ENCODE measurements at places on chromosomes 11 and 22. TPM values are rescaled to one million over a fixed set of nuclear protein-coding genes. Genes with fewer than 3 reads are reported as not detected.

OR8A1 gene
- total RNA-seq, result not detected

APOBEC3F gene
- total RNA-seq, result 5.9 TPM

ANKRD42 gene
- total RNA-seq, result 7.8 TPM

TRIM49C gene
- total RNA-seq, result not detected

ABCC8 gene
- 6.1 TPM for total RNA-seq

IL10RA gene
- total RNA-seq, result 0.48 TPM

FBLN1 gene
- 152 TPM for total RNA-seq

SCGB1D2 gene
- total RNA-seq, result not detected

CBLIF gene
- total RNA-seq, result not detected

TRIM48 gene
- total RNA-seq, result not detected

DNA sequence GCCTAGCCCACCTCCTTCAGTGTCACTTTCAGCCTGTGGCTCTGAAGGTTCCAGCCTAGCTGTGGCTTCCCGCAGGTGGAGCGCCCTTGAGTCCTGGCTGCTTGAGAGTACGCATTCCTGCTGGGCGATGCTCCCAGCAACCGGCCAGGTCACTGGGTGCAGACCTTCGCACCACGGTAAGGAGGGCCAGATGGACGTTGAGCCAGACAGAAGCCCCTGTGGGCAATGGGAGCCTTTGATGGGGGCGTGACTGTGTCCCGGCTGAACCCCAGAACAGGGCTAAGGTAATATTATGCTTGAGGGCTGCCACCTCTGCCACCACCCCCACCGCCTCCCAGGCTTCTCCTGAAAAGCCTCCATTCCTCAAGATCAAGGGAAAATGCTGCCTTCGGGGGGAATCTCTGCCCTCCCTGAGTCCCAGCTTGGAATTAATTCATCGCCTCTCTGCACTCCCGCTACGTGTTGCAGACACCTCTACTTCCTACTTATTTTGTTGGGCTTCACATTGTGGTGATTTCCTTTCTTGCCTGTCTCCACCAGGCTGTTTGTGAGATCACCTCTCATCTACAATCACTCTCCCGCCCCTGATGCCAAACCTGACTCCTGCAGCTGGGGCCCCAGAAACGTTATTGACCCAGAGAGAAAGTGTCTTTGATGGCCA is 144.9 kb upstream of the NECTIN1 start:
- H3K27ac ChIP-seq, result no peak overlapping the region
- no peaks in the 10 kb centered on the region for H3K36me3 ChIP-seq
- peaks cover 6% of the 10 kb centered on the region for H3K27me3 ChIP-seq
- no peak for DNase-seq

DNA sequence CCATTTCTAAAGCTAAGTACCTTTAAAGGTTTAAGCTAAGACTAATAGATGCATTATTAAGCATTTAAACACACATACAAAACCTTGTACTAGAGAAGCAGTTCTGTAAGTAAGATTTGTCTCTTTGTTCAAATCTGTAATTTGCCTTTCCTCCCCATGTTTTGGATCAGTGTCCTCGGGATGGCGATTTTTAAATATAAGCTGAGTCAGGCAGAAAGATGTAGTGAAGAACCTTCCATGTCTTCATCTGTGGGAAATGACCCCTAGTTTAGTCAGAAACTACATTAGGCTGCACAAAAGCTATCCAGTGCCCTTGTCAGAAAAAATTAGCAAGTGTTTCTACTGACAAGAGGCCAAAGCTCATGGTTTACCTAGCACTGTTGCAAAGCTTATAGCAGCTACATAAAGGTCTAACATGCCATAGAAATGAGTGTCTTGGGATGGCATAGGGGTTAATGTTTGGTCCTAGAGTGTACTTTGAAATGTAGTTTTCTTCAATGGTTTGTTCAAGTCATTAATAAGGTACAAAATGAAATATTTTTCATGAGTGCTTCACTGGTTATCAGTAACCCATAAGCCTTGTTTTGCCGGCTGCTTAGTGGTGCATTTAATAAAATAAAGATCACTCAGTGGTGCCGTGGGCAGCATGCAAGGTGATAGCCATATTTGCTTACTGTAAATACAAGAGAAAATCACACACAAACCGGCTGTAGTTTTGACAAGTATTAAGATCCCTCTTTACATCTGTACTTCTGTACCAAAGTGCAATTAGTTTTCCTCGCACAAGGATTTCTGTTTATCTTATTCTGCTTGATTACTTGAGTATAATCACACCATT is 139.8 kb downstream of the ELP4 start:
- no peak overlapping the region for H3K4me3 ChIP-seq
- H3K27ac ChIP-seq, result no peak overlapping the region
- H3K36me3 ChIP-seq, result no peaks in the 10 kb centered on the region
- peaks cover 7% of the 10 kb centered on the region for H3K4me1 ChIP-seq
- no peaks in the 10 kb centered on the region for H3K27me3 ChIP-seq

GRCh38 chr11:103494491-103494890 is 385.3 kb downstream of the DYNC2H1 start:
- H3K36me3 ChIP-seq, result no peaks in the 10 kb centered on the region
- no peak overlapping the region for H3K27ac ChIP-seq
- H3K4me3 ChIP-seq, result no peak overlapping the region
- no peaks in the 10 kb centered on the region for H3K27me3 ChIP-seq
- no peaks in the 10 kb centered on the region for H3K4me1 ChIP-seq

GRCh38 chr22:30273711-30274436 is 7.2 kb upstream of the OSM start:
- H3K27me3 ChIP-seq, result no peaks in the 10 kb centered on the region
- no peak overlapping the region for H3K27ac ChIP-seq
- no peak for DNase-seq
- peaks cover 16% of the 10 kb centered on the region for H3K4me1 ChIP-seq
- H3K4me3 ChIP-seq, result no peak overlapping the region

DNA sequence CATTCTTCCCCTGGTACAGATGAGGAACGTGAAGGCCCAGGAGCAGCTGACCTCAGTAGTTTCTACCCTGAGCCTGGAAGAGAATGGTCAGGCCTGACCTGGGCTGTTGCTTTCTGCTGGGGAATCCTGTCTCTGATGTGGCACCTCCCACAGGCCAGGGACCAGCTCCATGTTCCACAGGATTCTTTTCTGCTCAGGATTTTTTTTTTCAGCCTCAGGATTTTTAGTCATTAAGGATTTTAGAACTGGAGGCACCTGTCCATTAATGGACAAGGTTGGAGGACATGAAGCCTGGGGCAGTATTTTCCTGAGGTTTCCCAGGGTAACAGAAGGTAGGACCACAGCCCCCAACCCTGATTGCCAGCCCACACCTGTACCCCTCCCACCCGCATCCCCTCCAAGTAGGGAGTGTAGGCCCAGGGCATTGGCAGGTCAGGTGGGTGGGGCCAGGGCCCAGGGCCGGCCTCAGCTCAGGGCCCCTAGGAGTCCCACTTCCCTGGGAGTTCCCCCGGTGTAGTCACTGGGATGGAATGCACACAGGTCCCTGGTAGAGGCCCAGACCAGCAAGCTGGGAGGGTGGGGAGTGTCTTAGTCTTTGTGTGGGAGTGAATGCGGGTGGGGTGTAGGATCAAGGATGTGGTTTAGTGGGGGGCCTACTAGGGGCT is 16.1 kb downstream of the BIK start:
- H3K4me1 ChIP-seq, result no peaks in the 10 kb centered on the region
- no peaks in the 10 kb centered on the region for H3K27me3 ChIP-seq
- DNase-seq, result no peak
- H3K27ac ChIP-seq, result peak overlapping the region; percentile 27
- no peak overlapping the region for H3K4me3 ChIP-seq

DNA sequence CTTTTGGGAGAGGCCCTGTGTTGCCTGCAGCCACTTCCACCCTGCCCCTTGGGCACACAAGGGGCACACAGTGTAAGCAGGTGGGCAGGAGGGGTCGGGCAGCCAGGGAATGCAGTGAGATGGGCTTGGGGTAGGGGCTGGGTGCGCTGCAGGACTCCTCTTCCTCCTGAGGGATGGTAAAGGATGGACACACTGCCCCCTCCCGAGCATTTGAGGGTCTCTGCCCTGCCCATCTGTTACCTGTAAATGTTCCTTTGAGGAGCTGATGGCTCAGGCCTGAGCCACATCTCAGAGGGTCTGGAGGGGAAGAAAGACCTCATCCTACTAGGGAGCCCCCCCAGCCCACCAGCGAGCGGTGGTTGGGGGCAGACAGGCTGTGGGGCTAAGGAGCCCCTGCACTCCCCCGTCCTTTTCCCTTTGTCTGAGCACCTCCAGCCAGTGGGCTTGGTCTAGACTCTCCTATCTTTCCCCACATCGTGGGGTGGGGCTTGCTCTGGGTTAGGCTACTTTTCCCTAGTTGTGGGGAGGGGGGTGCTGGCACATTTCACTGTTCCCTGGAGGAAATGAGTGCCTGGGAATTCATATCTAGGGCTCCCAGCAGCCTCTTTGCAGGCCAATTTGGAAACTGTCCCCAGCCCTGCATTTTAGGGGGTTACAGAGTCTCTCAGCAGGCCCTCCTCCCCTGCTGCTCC is 1.7 kb upstream of the TSSC4 start:
- no peak overlapping the region for H3K27ac ChIP-seq
- H3K4me1 ChIP-seq, result peaks cover 11% of the 10 kb centered on the region

DNA sequence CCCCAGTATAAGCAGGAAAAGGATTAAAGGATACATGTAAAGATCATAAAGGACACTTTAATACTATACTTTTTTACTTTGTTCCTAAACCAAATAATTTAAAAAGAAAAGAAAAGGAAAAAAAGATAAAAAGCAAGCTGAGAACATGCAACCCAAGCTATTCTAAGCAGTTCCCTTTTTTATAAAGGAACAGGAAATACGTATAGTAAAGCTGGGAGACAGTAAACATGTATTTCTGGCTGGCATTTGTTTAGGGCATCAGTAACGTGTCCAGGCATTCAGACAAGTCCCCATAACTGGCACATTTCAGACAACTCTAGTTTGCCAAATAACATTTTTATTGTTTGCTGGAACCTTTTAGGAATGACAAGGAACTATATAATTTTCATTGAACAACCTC is 24.9 kb downstream of the BCO2 start:
- no peak overlapping the region for H3K27ac ChIP-seq
- peaks cover 19% of the 10 kb centered on the region for H3K27me3 ChIP-seq
- no peaks in the 10 kb centered on the region for H3K4me1 ChIP-seq
- H3K36me3 ChIP-seq, result no peaks in the 10 kb centered on the region
- no peak for DNase-seq

DNA sequence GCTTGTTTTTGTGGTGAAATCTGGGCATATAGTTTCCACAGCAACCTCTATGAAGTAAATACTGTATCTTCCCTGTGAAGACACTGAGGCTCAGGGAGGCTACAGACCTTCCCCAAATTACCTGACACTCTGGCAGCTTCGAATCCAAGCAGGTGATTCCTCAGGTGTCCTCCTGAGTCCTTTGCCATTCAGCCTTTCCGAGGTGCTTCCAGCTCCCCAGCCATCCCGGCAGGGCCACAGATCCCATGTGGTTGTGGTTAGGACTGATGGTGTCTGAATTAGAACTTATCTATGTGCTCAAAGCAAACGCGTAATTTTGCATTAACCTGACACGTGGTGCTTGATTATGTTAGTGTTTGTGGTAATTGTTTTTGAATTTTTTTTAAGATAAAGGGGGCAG is 785.6 kb downstream of the BRD1 start:
- no peak for DNase-seq
- no peaks in the 10 kb centered on the region for H3K27me3 ChIP-seq
- no peak overlapping the region for H3K4me3 ChIP-seq
- H3K27ac ChIP-seq, result no peak overlapping the region
- H3K4me1 ChIP-seq, result peaks cover 9% of the 10 kb centered on the region

DNA sequence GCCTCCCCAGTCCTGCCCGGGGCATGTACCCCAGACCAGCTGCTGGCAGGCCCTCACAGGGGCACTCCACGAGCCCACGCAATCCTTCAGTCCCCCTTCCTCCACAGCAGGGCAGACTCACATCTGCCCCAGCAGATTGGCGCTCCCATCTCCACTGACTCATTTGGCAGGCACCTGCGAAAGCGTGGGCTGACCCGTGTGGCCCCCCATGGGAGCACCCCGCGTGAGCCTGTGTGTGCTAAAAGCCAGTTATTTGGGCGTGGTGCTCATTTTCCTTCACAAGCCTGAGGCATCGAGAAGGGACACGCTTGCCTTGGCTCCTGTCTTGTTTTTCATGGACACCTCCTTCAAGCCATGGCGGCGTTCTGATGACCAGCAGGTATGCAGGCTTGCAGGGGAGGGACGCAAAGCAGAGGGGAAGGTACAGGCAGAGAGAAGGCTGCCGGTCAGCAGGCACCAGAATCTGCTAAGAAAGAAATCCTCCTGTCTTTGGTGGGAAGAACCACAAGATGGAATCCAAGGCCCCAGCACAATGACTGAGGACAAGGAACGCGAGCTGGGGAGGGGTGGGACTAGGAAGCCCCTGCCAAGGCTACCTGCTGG is 8.6 kb downstream of the NECTIN1 start:
- no peak overlapping the region for H3K27ac ChIP-seq
- DNase-seq, result no peak
- no peak overlapping the region for H3K4me3 ChIP-seq
- no peaks in the 10 kb centered on the region for H3K36me3 ChIP-seq
- H3K27me3 ChIP-seq, result no peaks in the 10 kb centered on the region

- no peak overlapping the region for H3K27ac ChIP-seq
- DNase-seq, result no peak
- H3K27me3 ChIP-seq, result peaks cover 6% of the 10 kb centered on the region
Measured at GRCh38 chr11:614021-614622, 1.6 kb downstream of the IRF7 start.

GRCh38 chr11:117070016-117070415 is 28.2 kb downstream of the SIK3 start:
- no peak overlapping the region for H3K4me3 ChIP-seq
- no peak overlapping the region for H3K27ac ChIP-seq
- no peak for DNase-seq
- H3K36me3 ChIP-seq, result no peaks in the 10 kb centered on the region

DNA sequence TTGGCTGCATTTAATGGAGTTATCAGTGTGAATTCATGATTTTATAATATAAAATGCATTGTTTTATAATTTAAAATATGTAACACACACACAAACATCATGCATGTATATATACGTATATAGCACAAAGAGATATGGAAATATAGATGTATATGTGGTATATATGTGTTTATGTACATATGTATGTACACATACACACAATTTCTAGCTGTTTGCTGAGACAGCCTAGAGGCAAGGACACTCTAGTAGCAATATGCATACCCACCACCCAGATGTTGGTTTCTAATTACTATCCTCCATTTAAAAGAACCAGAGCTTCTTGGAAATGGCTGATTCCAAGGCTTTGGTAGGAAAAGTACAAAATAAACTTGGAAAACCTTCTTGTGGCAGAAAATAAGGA is 50.4 kb downstream of the RBFOX2 start:
- no peak for DNase-seq
- H3K27ac ChIP-seq, result no peak overlapping the region
- H3K36me3 ChIP-seq, result no peaks in the 10 kb centered on the region
- H3K4me3 ChIP-seq, result no peak overlapping the region

GRCh38 chr22:32622744-32623110 is 148.1 kb downstream of the FBXO7 start:
- peak overlapping the region; percentile 83 for H3K27ac ChIP-seq
- peaks cover 21% of the 10 kb centered on the region for H3K4me1 ChIP-seq
- no peaks in the 10 kb centered on the region for H3K27me3 ChIP-seq
- H3K36me3 ChIP-seq, result no peaks in the 10 kb centered on the region
- DNase-seq, result no peak

DNA sequence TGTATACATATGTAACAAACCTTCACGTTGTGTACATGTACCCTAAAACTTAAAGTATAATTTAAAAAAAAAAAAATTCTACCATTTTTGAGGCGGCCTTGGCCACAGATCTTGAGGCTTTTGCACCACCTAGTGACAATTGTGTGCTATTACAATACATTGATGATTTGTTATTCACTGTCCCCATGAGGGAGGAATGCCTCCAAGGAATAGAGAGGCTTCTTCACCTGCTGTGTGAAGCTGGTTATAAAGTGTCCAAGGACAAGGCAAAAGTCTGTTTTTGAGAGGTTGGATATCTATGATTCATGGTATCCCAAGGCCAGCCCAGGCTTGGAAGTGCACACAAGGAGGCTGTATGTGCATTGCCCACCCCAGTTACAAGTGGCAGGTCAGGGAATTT is 30.7 kb downstream of the SLC22A25 start:
- peak; percentile 20 for DNase-seq
- H3K27me3 ChIP-seq, result peaks cover 59% of the 10 kb centered on the region
- H3K4me3 ChIP-seq, result no peak overlapping the region
- H3K4me1 ChIP-seq, result no peaks in the 10 kb centered on the region

Measured in neural crest cell (in vitro differentiated cells).